Hepatocyte (in vitro differentiated cells): ENCODE measurements at places on chromosomes 7 and 10. TPM values are rescaled to one million over a fixed set of nuclear protein-coding genes. Genes with fewer than 3 reads are reported as not detected.

MXI1 gene
- 13.2 and 14.2 TPM in 2 replicates for total RNA-seq

NUP42 gene
- total RNA-seq = 34.6 and 47.9 TPM in 2 replicates

HECTD2 gene
- total RNA-seq = 19.7 and 25.0 TPM in 2 replicates

SRGN gene
- total RNA-seq = 0.68 and 2.5 TPM in 2 replicates

CUZD1 gene
- 0.16 TPM in 1 of 2 replicates, not detected in the other for total RNA-seq

ZNF487 gene
- 8.1 and 9.3 TPM in 2 replicates for total RNA-seq

LRIT1 gene
- total RNA-seq = not detected in 2 replicates

TFEC gene
- total RNA-seq = 34.8 and 37.0 TPM in 2 replicates

CYP3A5 gene
- total RNA-seq = 279 and 345 TPM in 2 replicates

JAKMIP3 gene
- 0.10 and 0.32 TPM in 2 replicates for total RNA-seq

PMS2 gene
- total RNA-seq = 13.9 and 15.9 TPM in 2 replicates

DLG5 gene
- 23.6 and 29.3 TPM in 2 replicates for total RNA-seq

DNA sequence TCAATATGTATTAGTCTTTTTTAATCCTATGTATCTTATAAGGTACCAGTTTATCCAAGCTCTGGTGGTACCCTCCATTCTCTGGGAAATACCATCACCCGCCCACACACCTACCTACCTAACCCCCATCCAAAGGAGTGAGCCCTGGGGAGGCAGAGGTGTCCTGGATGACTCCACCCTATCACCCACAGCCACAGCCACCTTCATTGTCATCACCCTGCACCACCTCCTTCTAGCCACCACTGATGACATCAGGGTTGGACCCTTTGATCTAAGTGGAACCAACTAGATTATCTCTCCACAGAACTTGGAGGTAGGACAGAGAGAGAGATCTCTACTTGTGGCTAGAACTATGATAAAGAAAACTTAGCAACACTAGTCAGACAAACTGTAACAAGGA, 259.4 kb downstream of the PARD3 start:
- no peak for DNase-seq

GRCh38 chr7:157386979-157387800, 50.4 kb downstream of the DNAJB6 start:
- DNase-seq = peak; percentile 79

DNA sequence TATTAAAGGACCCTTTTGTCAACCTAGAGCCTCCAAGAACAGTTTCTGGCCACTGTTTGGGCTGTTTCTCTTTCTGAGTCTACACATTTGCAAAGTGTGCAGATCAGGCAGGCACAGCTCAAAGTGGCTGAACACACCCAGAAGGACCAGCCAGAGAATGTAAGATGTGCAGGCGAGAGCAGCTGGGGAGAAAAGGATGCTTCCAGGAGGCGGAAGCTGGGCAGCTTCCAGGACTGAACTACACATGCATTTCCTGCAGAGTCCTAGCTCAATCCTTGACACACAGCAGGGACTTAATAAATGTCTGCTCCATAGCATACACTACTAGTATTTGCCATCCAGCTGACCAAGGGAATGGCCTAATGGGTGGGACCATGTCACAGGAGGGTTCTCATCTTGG, 70.9 kb downstream of the CTBP2 start:
- DNase-seq = no peak

GRCh38 chr10:97336446-97336845, 1.9 kb upstream of the FRAT2 start:
- DNase-seq = no peak

DNA sequence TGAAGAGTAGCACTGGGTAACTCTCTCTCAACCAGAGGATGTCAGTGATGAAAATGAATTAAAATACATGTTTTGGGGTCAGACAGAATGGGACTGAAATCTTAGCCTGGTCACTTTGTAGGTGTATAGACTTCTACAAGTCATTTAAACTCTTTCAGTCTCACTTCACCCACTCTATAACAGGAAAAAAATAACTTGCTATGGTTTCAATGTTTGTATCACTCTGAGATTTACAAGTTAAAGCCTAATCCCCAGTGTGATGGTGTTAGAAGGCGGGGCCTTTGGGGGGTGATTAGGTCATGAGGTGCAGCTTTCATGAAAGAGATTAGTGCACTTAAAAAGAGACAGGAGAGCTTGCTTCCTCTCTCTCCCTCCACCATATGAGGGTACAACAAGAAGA, 134.8 kb downstream of the INHBA start:
- no peak for DNase-seq

DNA sequence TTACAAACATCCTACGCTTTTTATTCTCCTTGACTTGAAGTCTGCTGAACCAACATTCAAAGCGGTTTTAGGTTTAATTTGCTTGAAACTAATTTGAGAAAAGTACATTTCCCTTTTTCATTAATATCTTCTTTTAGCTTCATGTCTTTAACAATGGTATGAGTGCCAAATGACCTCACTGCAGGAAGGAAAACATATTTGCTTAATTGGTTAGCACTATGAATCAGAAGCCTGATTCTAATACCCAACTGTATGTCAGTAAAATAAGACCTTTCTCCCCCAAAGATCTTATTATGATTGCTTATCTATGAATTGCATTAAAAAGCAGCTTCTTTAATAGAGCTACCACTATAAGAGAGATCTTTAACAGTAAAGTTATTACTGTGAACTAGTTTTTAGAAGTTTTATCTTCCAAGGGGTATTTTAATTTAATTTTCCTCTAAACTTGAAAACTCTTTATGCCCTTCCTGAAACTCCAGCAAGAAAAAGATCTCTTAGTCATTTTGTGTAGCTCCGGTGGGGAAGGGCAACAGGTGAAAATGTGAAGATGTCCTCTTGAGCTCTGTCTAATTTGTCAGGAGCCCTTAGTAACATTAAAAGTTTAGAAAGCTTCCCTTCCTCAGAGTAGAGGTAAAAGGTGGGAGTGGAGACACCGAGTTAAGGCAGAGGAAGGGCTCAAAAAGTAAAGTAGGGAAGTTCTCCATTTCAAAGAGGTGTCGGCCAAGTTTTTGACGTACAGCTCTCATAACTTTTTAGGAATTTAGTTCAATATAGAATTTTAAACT, 6.1 kb downstream of the COL1A2 start:
- DNase-seq = no peak

GRCh38 chr10:89183571-89183970, 23.5 kb downstream of the CH25H start:
- no peak for DNase-seq

GRCh38 chr10:6207658-6208057, 4.9 kb downstream of the PFKFB3 start:
- no peak for DNase-seq

GRCh38 chr10:115974816-115975430, 298.1 kb downstream of the GFRA1 start:
- DNase-seq = no peak

DNA sequence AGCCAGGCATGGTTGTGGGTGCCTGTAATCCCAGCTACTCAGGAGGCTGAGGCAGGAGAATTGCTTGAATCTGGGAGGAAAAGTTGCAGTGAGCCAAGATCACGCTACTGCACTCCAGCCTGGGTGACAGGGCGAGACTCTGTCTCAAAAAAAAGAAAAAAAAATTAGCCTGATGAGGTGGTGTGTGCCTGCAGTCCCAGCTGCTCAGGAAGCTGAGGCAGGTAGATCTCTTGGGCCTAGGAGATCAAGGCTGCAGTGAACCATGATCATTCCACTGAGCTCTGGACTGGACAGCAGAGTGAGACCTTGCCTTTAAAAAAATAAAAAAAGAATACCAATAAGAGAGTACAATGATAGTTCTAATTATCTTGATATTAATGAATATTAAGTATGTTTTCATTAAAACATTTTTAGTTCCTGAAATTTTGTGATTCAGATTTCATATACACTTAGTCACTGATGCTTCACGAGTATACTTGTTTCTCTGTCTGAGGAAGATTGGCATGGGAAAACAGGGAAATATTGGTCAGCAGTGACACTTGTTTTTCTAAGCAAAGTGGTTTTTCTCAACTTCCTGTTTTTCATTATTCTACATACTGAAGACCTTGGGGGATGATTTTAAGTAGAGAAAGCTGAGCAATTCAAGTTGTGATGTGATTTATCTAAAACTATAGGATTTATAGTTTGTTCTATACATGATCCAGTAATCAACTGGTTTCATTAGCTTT, 76.8 kb downstream of the ADK start:
- no peak for DNase-seq

DNA sequence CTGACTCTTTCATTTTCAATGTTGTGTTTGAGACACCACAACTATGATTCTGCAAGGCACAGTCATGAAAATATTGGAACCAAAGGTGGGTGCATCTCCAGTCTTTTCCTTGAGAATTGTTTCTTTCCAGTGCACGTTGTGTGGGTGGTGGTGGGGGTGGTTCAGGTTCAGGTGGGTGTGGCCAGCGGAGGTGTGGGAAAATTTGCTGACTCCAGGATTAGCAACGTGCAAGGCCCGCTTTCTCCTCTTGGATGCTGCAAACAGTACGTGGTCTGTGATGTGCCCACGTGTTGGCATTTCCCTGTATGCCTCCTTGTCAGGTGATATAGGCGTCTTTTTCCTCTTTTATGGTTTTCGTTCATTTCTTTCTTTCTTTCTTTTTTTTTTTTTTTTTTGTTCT, 59.1 kb downstream of the CAMK1D start:
- no peak for DNase-seq

- DNase-seq = no peak
Measured at GRCh38 chr10:52961323-52961722, 188.7 kb upstream of the MBL2 start.

- DNase-seq = no peak
Measured at GRCh38 chr7:55575733-55576132, 3.4 kb upstream of the VOPP1 start.

GRCh38 chr10:98892523-98892922, 343.1 kb downstream of the HPSE2 start:
- no peak for DNase-seq

GRCh38 chr10:10359263-10359662, 658.4 kb upstream of the CELF2 start:
- no peak for DNase-seq

DNA sequence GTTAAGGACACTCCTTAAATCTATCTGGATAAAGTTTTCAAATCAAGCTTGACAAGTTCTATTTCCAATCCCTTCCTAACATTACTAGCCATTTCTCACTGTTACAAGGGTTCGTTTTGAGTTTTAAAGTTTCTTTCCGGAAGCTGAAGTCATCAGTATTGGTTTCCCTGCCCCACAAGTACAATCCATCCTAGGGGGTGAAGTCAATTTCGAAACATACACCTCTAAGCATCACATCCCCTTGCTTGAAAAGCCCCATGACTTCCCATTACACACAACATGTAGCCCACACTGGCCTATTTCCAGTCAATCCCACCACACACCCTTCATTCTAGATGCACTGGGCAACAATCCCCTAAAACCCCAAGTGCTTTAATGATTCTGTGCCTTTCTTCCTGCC, 13.0 kb downstream of the DPY19L1 start:
- no peak for DNase-seq

DNA sequence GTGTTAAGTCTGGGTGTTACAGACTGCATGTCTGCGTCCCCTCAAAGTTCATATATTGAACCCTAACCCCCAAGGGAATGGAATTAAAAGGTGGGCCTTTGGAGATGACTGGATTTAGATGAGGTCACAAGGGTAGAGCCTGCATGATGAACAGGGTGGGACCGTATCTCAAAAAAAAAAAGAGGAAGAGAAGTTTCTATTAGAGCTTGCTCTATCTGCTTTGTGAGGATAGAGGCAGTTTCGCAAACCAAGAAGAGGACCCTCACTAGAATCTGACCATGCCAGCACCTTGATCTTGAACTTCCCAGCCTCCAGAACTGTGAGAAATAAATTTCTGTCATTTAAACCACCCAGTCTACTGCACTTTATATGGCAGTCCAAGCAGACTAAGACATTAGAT, 1.4 kb downstream of the KIN start:
- no peak for DNase-seq

- DNase-seq = peak; percentile 30
Measured at GRCh38 chr10:115432188-115432819, 339.1 kb downstream of the ATRNL1 start.

DNA sequence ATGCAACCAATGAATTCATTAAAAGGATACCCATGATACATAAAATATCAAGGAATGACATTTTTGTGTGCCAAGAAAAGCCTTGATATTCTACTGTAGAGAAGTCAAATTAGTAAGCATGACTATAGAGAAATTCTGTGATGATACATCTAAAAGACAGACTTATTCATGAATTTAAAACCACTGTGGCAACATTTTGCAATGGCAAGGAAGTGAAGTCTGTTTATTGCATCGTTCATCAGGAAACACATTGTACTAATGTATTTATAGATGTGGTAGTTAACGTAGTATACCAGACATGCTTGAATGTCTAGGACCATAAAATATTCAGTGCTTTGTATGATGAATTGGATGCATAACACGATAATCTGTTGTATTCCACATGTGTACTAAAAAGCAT, 9.3 kb upstream of the CLEC5A start:
- DNase-seq = no peak

GRCh38 chr10:86224354-86225102, 142.1 kb downstream of the GRID1 start:
- DNase-seq = peak; percentile 13

- DNase-seq = no peak
Measured at GRCh38 chr10:96706331-96706853, 13.9 kb downstream of the PIK3AP1 start.

DNA sequence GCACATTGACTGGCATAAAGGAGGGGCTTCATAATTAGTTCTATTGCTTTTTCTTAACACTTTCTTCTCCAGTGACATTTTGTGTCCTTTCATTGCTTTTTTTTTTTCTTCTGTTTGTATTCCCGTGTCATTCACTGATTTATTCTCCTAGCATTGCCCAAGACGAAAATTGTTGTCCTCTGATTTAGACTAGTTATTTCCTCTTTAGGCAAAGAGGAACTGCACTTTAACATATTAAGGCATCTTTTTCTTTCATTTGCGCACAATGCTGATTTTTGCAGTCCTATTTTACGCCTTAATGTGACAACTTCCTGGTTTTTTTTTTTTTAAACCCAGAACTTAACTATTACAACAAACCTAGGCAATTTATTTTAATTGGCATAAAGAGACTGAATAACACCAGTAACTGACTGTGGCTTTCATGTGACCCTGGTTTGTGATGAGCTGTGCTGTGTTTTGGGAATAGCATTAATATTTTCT, 39.7 kb downstream of the ARID5B start:
- no peak for DNase-seq

DNA sequence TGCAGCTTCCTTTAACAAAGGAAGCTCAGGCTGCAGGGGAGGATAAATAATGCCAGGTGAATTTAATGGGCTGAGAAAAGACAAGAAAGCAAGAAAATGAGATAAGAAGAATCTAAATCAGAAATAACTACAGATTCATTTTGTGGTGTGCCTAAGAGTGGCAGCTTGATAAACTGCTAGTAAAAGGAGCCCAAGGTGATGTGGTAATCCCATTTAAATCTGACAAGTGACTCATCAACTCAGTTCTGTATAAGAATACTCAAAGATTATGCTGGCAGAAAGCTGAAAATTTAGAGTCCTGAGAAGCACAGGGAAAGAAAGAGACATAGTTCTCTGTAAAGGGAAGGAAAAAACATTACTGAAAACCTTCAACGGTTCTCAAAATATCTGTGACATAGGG, 109.4 kb upstream of the PDE1C start:
- DNase-seq = no peak

GRCh38 chr10:122669842-122670241, 29.8 kb downstream of the C10orf120 start:
- no peak for DNase-seq
